Aorta (tissue), 5 donors: ENCODE measurements at places on chromosomes 13 and 19. TPM values are rescaled to one million over a fixed set of nuclear protein-coding genes. Genes with fewer than 3 reads are reported as not detected.

Gene EDDM13
- not detected for total RNA-seq

- DNase-seq: no peak
These were observed 24.6 kb downstream of the DNM2 start for GRCh38 chr19:10742476-10742875.

GRCh38 chr13:113895436-113895835 lies 31.6 kb upstream of the GAS6 start:
- DNase-seq: no peak

- peak; percentile 57 for DNase-seq
These were observed 21.2 kb downstream of the PPP5C start for GRCh38 chr19:46368116-46368515.

GRCh38 chr13:26219726-26220125 lies 2.4 kb downstream of the RNF6 start:
- no peak for DNase-seq

- no peak for DNase-seq
These were observed 20.3 kb downstream of the SPATA13 start for GRCh38 chr13:24180750-24181377.

DNA sequence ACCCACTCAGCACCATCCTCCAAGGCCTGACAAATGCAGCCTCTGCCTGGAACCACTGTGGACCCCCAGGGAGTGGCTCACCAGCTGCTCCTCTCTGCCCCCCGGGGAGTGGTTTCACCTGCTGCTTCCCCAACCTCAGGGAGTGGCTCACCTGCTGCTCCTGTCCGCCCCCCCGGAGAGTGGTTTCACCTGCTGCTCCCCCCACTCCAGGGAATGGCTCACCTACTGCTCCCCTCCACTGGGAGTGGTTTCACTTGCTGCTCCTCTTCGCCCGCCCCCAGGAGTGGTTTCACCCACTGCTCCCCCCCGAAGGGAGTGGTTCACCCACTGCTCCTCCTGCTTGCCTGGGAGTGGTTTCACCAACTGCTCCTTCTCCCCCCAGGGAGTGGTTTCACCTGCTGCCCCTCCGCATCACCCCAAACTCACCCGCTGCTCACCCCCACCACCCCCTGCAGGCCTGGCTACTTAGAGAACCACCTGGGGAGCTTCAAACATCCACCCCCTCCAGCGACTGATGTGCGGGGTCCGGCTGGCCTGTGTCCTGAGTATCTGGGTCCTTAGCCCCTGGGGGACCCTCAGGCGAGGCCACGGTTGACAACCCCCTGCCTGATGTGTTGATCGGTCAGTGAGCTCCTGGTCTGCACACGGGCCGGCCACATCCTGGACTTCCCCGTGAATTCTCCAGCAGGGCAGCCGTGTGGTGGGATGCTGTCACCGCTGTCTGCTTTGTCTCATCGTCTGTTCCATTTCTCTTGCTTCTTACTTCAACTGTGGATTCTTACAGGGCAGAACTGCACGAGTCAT lies 14.6 kb upstream of the TMEM255B start:
- DNase-seq: peak; percentile 45
